ENCODE measurements at places on chromosomes 3 and 15.

- no peak for DNase-seq
Measured at GRCh38 chr15:78362716-78363380, 22.7 kb downstream of the CRABP1 start.

DNA sequence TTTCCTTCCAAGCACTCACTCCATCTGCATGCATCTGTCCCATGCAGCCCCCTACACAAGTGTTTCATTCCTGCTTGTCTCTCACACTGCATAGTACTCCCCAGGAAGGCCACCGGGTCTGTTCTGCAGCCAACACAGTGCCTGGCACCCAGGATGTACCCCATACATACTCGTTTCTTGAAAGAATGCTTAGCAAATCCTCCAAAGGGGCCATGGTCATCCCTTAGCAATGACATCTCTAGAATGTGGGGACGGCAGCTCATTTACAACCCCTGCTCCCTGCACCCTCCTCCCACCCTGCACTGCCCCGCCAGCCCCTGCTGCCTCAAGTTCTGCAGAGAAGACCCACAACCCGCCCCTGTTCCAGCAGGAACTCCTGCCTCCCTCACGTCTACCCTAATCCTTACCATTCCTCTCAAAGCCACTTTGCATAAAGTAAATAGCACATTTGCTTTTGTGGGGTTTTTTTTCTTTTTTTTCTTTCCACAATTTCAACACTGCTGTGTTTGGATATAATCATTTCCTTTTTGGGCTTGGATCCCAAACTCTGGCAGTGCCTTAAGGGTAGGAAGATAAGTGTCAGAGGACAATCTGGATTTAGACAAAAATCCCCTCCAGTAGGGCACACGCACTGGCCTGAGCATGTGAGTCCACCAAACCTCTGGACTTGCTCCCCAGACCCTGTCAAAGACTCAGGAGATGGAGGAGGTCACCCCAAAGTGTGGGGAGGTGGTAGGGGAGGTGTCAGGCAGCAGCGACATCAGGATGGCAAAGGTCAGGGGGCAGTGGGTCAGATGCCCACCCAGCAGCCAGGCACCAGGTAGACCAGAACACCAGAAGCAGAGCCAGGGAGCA, 68.4 kb downstream of the MEGF11 start:
- DNase-seq, result no peak

- no peak for DNase-seq
Measured at GRCh38 chr3:44108481-44108880, 133.2 kb upstream of the TOPAZ1 start.

GRCh38 chr3:121467085-121467484, 78.7 kb downstream of the POLQ start:
- no peak for DNase-seq
